ENCODE measurements at places on chromosomes 7 and 10.

GRCh38 chr10:77661100-77661499, 23.5 kb upstream of the KCNMA1 start:
- no peak for DNase-seq

DNA sequence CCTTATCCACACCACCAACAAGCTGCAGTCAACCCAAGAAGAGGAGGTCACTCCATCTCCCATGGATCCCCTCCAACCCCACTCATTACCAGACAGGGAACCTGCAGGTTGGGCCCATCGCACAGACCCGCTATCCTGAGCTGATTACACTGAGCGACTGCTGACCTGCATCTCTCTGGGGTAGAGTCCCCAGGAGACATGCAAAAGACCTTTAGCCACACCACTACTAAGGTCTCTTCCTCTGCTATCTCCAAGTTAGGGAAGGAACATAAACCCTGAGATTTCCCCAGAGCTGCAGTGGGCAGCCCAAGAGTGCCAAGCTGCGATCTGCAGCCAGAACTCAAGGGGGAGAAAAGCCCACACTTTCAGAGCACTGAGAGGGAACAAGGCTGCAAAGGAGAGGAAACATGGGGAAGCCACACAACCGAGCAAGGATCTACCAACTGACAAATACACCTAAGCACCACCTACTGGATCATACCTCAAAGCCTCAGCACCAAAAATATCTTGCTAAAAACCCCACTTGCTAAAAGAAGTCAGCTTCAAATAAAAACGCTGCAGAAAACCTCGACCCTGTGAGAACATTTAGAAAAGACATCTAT, 298.2 kb downstream of the SORCS1 start:
- no peak for DNase-seq

DNA sequence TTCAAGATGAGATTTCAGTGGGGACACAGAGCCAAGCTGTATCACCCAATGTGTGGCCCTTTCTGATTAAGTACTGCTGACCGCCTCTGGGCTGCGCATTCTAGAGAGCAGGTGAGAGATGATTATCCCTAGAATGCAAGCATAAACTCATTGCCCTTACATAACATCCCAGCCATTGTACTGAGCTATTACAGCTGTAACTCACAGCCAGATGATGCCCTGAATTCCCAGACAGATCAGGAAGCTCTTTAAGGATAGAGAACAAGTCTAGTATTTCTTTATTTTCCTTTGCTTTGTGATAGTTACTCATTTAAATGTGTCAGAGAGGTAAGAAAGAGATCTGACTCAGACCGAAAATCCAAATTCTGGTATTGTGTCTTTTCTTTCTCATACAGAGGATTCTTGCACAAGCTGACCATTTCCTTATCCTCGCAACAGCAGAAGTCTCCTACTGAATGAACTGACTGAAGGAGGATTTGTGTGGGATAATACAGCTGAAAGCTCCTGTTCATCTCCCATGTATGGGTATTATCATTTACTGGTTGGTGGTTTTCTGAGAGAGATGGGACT, 58.4 kb downstream of the ZNF22 start:
- no peak for DNase-seq

DNA sequence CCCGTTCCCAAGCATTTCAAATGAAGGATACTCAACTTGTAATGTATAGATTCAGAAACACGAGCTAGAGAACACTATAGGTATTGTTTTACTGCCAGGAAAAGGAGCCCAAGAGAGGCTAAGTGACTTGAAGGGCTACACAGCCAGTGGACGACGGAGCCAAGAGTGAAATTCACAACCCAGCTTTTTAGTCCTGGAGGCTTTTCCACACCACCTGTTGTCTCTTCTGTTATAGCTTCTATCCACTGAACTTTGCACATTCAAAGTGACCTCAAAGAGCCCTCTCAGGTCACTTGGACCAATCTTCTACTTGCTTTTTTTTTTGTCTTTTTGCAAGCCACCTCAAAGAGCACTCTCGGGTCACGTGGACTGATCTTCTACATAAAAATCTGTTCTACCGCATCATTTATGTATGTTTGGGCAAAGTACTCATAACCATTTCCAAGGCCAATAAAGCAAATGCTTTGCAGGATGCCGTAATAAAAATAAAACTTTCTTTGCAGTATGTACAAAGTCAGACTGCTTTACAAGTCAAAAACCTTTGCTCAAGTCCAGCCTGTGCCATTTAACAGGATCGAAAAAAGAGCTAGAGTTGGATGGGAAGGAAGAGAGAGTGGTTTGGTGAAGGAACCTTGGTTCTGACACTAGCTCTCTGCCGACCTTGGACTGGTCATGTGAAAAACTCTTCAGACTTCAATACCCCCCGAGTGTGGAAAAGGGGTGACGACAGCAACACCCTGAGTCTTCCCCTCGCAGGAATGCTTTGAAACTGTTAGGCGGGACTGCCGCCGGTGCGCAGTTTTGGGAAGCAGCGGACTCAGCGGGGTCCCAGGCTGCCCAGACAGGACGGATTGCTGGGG, 821 bp downstream of the SLC35B4 start:
- DNase-seq: no peak

- DNase-seq: no peak
These were observed 30.0 kb downstream of the SFXN4 start for GRCh38 chr10:119135513-119135881.

DNA sequence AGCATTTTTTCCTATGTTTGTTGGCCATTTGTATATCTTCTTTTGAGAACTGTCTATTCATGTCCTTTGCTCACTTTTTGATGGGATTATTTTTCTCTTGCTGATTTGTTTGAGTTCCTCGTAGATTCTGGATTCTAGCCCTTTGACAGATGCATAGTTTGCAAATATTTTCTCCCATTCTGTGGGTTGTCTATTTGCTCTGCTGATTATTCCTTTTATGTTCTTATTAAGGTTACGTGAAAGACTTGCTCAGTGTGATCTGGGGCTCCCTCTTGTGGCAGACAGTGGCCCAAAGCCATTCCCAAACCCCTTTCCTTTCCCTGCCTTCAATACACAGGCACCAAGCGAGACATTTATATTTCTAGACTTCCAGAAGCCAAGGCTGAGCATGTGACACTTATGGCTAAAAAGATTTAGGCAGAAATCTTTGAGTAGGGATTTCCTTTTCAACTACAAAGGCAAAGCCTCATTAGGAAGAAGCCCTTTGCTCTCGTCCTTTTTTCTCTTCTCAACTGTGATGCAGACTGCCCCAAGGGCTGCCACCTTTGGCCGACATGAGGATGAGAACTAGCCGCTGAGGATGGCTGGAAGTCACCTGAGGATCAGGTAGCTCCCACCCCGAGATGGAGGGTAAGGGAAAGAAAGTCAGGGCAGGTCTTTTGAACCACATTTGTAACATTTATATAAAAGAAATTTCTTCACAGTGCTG, 23.6 kb downstream of the ST8SIA6 start:
- DNase-seq: peak; percentile 58

Measured in T-helper 9 cell (primary cell).